ENCODE measurements at places on chromosomes 1 and 21.

DNA sequence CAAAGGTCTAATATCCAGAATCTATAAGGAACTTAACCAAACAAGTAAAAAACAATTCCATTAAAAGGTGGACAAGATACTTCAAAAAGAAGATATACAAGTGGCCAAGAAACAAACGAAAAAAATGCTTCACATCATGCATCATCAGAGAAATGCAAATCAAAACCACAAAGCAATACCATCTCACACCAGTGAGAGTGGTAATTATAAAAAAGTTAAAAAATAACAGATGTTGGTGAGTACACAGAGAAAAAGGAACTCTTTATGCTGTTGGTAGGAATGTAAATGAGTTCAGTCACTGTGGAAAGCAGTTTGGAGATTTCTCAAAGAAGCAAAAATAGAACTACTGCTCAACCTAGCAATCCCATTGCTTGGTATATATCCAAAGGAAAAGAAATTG, 218.6 kb downstream of the SLC44A5 start:
- no peak overlapping the region for H3K4me3 ChIP-seq
- H3K27me3 ChIP-seq = no peaks in the 10 kb centered on the region
- no peaks in the 10 kb centered on the region for H3K36me3 ChIP-seq
- no peak overlapping the region for H3K27ac ChIP-seq
- no peak for DNase-seq

DNA sequence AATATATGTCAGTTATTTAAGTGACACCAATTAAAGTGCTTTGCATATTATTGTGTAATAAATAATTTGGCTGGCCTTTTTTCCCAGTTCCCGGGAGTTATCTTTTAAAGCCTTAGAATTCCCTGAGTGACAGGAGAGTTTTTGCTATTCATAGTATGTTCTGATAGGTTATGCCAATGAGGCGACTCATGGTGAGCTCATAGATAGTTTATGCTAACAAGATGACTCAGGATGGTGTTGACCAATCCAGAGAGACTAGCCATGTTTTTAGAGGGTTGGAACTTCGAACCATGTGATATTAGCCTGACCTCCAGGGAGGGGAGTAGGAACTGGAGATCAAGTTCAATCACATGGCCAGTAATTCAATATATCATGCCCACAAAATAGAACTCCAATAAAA, 310.8 kb downstream of the USP25 start:
- no peak overlapping the region for H3K27ac ChIP-seq
- no peaks in the 10 kb centered on the region for H3K27me3 ChIP-seq
- peak; percentile 18 for DNase-seq
- H3K4me1 ChIP-seq = no peaks in the 10 kb centered on the region

DNA sequence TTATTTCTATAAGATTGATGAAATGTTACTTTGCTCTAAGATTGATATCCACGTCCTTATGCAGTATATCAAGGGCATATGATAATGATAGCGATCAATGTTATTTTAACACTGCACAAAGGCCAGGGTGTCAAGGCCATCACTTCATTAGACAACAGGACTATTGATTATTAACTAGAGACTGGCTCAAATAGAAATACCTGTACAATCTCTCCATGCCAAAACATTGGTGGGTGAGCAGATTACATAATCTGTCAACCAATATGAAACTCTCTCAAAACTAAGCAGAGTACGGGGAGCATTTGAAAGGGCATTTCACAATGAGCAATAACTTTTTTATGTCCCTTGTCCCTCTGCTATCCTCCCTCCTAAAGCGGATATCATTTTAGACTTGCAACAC, 566.5 kb upstream of the PKN2 start:
- no peak overlapping the region for H3K4me3 ChIP-seq
- H3K27me3 ChIP-seq = no peaks in the 10 kb centered on the region
- no peak overlapping the region for H3K27ac ChIP-seq
- no peaks in the 10 kb centered on the region for H3K36me3 ChIP-seq
- DNase-seq = no peak

GRCh38 chr1:2459757-2460156, 16.3 kb upstream of the PLCH2 start:
- H3K27ac ChIP-seq = no peak overlapping the region
- DNase-seq = no peak
- peaks cover 30% of the 10 kb centered on the region for H3K27me3 ChIP-seq
- H3K4me1 ChIP-seq = peaks cover 79% of the 10 kb centered on the region
- H3K36me3 ChIP-seq = no peaks in the 10 kb centered on the region

GRCh38 chr1:18415448-18416027, 65.2 kb upstream of the KLHDC7A start:
- H3K4me1 ChIP-seq = no peaks in the 10 kb centered on the region
- no peaks in the 10 kb centered on the region for H3K27me3 ChIP-seq
- no peak overlapping the region for H3K4me3 ChIP-seq
- no peak for DNase-seq
- H3K36me3 ChIP-seq = no peaks in the 10 kb centered on the region

GRCh38 chr1:54499360-54500106, 48.5 kb upstream of the ACOT11 start:
- peaks cover 16% of the 10 kb centered on the region for H3K4me1 ChIP-seq
- no peaks in the 10 kb centered on the region for H3K36me3 ChIP-seq
- no peak overlapping the region for H3K27ac ChIP-seq
- peak overlapping the region; percentile 67 for H3K4me3 ChIP-seq
- peaks cover 60% of the 10 kb centered on the region for H3K27me3 ChIP-seq
- DNase-seq = peak; percentile 68

- H3K27me3 ChIP-seq = no peaks in the 10 kb centered on the region
- H3K4me1 ChIP-seq = no peaks in the 10 kb centered on the region
- peak; percentile 76 for DNase-seq
- peak overlapping the region; percentile 98 for H3K27ac ChIP-seq
Measured at GRCh38 chr1:63124666-63125191, 197.6 kb upstream of the FOXD3 start.

DNA sequence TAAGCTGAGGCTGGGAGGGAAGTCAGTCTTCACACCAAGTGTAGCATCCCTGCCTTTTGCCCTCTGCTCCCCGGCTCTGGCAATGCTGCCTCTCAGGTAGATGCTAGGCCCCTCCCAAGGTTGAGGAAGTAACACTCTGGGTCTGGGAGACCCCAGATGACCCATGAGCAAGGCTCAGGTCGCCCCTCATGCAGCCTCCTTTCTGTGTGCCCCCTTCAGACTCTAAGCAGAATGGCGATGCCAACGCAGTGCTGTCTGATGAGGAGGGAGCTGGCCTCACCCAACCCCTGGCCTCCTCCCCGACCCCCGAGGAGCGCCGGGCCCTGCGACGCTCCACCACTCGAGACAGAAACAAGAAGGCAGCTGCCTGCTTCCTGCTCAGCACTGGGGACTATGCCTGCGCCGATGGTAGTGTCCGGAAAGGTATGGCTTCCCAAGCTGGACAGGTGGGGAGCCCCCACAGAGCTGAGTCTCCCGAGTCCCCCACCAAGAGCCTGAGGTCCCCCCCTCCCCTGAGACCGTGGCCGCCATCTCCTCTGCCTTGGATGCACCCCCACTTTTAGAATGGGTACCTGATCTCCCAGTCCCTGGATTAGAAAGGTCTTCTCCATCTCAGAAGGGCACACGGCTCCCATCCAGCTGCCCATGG, 15.8 kb downstream of the KCNC4 start:
- no peak for DNase-seq
- H3K27me3 ChIP-seq = peaks cover 13% of the 10 kb centered on the region
- no peak overlapping the region for H3K4me3 ChIP-seq
- H3K36me3 ChIP-seq = no peaks in the 10 kb centered on the region
- H3K4me1 ChIP-seq = no peaks in the 10 kb centered on the region

- H3K27ac ChIP-seq = no peak overlapping the region
- H3K36me3 ChIP-seq = no peaks in the 10 kb centered on the region
- no peak overlapping the region for H3K4me3 ChIP-seq
- no peak for DNase-seq
- peaks cover 1% of the 10 kb centered on the region for H3K4me1 ChIP-seq
Measured at GRCh38 chr1:246160374-246160773, 346.7 kb downstream of the SMYD3 start.

GRCh38 chr1:40847023-40847745, 15.0 kb downstream of the CITED4 start:
- no peak overlapping the region for H3K27ac ChIP-seq
- no peaks in the 10 kb centered on the region for H3K4me1 ChIP-seq
- no peaks in the 10 kb centered on the region for H3K36me3 ChIP-seq
- no peak overlapping the region for H3K4me3 ChIP-seq
- no peak for DNase-seq

GRCh38 chr1:91697861-91698260, 188.1 kb downstream of the TGFBR3 start:
- peaks cover 64% of the 10 kb centered on the region for H3K36me3 ChIP-seq
- no peak overlapping the region for H3K27ac ChIP-seq
- H3K27me3 ChIP-seq = no peaks in the 10 kb centered on the region
- peaks cover 1% of the 10 kb centered on the region for H3K4me1 ChIP-seq

- peaks cover 5% of the 10 kb centered on the region for H3K4me1 ChIP-seq
- DNase-seq = no peak
- H3K27ac ChIP-seq = no peak overlapping the region
- H3K36me3 ChIP-seq = no peaks in the 10 kb centered on the region
Measured at GRCh38 chr1:6108937-6109614, 63.4 kb downstream of the KCNAB2 start.

DNA sequence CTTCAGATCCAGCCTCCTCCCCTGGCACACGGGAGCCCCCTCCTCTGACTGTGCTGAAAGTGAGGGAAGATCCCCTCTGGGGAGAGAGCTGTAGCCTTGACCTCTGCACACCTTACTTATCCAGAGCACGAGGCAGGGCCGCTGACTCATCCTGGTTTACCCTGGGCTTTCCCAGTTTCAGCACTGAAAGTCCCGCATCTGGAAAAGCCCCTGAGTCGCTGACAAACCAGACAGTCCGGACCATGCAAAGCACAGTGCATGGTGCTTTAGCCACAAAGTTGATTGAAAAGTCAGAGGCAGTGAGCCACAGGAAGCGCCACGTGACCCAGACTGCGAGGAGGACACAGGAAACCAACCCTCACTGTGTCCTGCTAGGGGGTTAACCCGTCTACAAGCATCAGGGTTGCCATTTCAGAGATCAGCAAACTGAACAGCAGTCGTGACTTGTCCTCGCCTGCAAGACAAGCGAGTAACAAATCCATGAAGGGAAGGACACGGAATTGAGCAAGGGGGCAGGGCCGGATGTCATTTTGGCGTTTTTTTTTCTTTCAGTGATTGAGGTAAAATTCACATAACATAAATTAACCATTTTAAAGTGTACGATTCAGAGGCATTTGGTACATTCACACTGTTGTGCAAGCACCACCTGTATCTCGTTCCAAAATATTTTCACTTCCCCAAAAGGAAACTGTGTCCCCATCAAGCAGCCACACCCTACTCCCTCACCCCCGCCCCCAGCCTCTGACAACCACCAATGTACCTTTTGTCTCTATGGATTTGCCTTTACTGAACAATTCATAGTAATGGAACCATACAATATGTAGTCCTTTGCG, 19.9 kb upstream of the IFNGR2 start:
- DNase-seq = peak; percentile 98
- no peak overlapping the region for H3K27ac ChIP-seq
- peaks cover 20% of the 10 kb centered on the region for H3K4me1 ChIP-seq

DNA sequence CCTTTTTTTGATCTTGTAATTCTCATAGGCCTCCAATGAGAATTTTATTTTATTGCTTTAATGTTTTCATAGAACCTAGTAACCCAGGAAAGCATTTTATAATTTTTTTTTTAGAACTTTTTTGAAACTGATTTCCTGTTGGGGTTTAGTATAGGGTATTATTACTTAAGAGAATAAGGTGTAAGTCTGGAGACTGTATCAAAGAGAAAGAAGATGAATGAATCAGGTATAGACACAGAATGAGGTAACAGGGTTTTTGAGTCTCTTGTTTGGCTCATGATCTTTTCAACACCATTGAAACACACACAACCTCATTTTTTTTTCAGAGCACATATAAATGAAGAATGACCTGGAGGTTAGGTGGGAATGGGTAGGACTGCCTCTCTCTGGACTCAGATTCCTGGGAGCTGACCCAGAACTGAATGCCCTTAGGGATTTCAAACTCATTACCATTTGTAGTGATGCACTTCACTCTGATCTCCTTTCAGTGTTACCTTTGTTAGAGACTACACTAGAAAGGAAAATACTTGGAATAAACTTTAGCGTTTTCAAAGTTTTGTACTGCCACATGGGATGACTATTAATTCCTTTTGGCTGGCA, 51.0 kb downstream of the EPB41 start:
- DNase-seq = no peak
- no peak overlapping the region for H3K4me3 ChIP-seq
- no peaks in the 10 kb centered on the region for H3K36me3 ChIP-seq
- H3K27ac ChIP-seq = no peak overlapping the region
- no peaks in the 10 kb centered on the region for H3K27me3 ChIP-seq
- no peaks in the 10 kb centered on the region for H3K4me1 ChIP-seq

DNA sequence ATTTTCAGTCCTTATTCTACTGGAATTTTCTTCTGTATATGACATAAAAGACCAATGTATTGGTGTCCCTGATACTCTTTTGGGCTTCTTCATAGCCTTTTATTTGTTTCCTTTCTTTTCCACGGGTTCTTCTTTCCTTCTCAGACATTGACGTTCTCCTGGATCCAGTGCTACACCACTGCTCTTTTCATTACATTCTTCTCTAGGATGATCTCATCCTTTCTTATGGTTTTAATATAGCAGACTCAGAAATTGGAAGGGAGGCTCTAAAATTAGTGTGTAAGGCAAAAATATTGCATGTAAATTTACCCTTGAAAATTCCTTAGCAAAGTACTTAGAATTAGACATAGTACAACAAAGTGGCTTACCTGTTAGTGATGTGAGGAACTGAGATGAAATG, 65.3 kb downstream of the SELENOF start:
- H3K36me3 ChIP-seq = no peaks in the 10 kb centered on the region
- DNase-seq = no peak
- H3K4me1 ChIP-seq = no peaks in the 10 kb centered on the region
- no peaks in the 10 kb centered on the region for H3K27me3 ChIP-seq

DNA sequence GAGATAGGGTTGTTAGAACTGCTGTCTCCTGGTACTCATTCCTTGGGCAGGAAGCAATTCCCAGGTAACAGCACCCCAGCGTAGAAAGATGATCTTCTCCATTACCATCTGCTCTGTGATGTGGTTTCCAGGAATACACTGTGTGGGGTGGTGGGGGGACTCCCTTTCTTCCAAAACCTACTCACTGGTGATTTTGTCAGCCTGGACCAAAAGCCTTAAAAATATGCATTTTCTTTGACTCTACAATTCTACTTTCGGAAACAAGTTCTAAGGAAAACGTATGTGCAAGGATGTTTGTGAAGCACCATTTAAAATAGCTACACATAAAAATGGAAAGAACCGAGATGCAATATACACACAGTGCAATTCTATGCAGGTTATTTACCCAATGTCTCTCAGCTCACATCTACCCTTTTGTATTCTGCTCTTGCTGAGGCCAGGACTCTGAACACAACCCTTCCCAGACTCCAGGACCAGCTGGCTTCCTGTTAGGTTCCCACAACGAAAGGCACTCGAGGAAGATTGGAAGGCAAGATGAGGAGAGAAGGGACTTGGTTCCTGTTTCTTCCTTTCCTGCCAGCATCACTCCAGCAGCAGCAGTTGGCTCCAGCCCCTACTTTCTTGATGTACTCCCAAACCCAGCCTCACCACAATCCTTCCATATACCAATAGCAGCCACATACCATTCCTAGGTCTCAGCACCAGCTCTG, 33.0 kb upstream of the GJB5 start:
- no peak overlapping the region for H3K27ac ChIP-seq
- H3K4me3 ChIP-seq = no peak overlapping the region
- no peak for DNase-seq

GRCh38 chr1:15952317-15953258, 23.3 kb downstream of the ZBTB17 start:
- peaks cover 19% of the 10 kb centered on the region for H3K36me3 ChIP-seq
- H3K27me3 ChIP-seq = no peaks in the 10 kb centered on the region
- H3K27ac ChIP-seq = peak overlapping the region; percentile 97
- DNase-seq = peak; percentile 97
- H3K4me3 ChIP-seq = no peak overlapping the region
- H3K4me1 ChIP-seq = peaks cover 58% of the 10 kb centered on the region

All from mesenchymal stem cell (in vitro differentiated cells and primary cell).